Esophagus squamous epithelium (tissue), 5 donors: ENCODE measurements at places on chromosomes 7 and 10.
A peak's percentile ranks its signal among the peaks of the same experiment; 100 is the strongest.

GRCh38 chr7:6248581-6248980 lies 23.8 kb downstream of the CYTH3 start:
- H3K4me3 ChIP-seq = no peak overlapping the region
- H3K4me1 ChIP-seq = peaks cover 17% of the 10 kb centered on the region
- H3K36me3 ChIP-seq = no peaks in the 10 kb centered on the region
- no peaks in the 10 kb centered on the region for H3K27me3 ChIP-seq
- no peak overlapping the region for H3K27ac ChIP-seq

- peak overlapping the region; percentile 63 for H3K27ac ChIP-seq
- H3K27me3 ChIP-seq = no peaks in the 10 kb centered on the region
These were observed 379.7 kb upstream of the ZMIZ1 start for GRCh38 chr10:78688901-78689583.

- no peak for DNase-seq
- H3K27me3 ChIP-seq = no peaks in the 10 kb centered on the region
- H3K27ac ChIP-seq = peak overlapping the region; percentile 97
- no peaks in the 10 kb centered on the region for H3K36me3 ChIP-seq
- H3K4me3 ChIP-seq = peak overlapping the region; percentile 78
- peaks cover 28% of the 10 kb centered on the region for H3K4me1 ChIP-seq
These were observed 1.7 kb downstream of the ARL5B start for GRCh38 chr10:18660816-18661431.

- H3K27ac ChIP-seq = no peak overlapping the region
- no peaks in the 10 kb centered on the region for H3K36me3 ChIP-seq
- H3K27me3 ChIP-seq = no peaks in the 10 kb centered on the region
- no peak for DNase-seq
- H3K4me1 ChIP-seq = no peaks in the 10 kb centered on the region
These were observed 616.4 kb upstream of the MGMT start for GRCh38 chr10:128850647-128851046.

GRCh38 chr7:122219253-122219865 lies 75.3 kb upstream of the AASS start:
- no peaks in the 10 kb centered on the region for H3K4me1 ChIP-seq
- H3K27ac ChIP-seq = no peak overlapping the region
- H3K4me3 ChIP-seq = no peak overlapping the region
- DNase-seq = no peak
- H3K36me3 ChIP-seq = no peaks in the 10 kb centered on the region

DNA sequence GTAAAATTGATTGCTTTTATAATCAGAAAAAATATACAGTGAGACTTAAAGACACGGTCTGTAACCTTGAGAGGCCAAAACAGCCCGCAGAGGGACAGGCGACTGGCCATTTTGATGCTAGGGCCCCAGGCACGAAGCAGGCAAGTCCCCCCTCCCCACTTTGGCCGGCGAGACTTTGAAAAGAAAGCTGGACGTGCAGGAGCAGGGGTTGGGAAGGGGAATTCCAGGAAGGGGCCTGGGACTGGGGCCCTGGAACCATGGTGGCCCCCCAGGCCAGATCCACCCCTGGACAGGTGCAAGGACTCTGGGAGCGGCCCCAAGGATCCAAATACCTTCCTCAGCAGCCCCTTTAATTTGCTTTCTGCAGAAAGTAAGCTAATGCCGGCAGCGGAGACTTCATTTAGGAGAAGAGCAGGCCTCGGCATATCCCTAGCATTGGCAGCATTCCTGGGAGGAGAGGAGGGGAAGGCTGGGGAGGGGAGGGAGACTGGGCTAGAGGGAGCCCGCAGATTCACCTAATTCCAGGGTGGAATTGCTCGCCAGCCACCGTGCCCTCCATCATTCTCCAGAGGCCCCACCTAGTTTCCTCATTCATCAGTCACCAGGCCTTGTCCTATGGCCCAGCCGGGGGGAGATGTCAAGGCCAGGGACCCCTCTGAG lies 24.9 kb upstream of the TNRC18 start:
- no peak overlapping the region for H3K4me3 ChIP-seq
- H3K27me3 ChIP-seq = no peaks in the 10 kb centered on the region
- no peak for DNase-seq
- no peak overlapping the region for H3K27ac ChIP-seq
- no peaks in the 10 kb centered on the region for H3K4me1 ChIP-seq
- no peaks in the 10 kb centered on the region for H3K36me3 ChIP-seq

- no peak for DNase-seq
- no peaks in the 10 kb centered on the region for H3K36me3 ChIP-seq
- H3K4me3 ChIP-seq = no peak overlapping the region
- no peaks in the 10 kb centered on the region for H3K4me1 ChIP-seq
- H3K27ac ChIP-seq = peak overlapping the region; percentile 86
These were observed 23.6 kb downstream of the SORBS1 start for GRCh38 chr10:95537542-95537927.

DNA sequence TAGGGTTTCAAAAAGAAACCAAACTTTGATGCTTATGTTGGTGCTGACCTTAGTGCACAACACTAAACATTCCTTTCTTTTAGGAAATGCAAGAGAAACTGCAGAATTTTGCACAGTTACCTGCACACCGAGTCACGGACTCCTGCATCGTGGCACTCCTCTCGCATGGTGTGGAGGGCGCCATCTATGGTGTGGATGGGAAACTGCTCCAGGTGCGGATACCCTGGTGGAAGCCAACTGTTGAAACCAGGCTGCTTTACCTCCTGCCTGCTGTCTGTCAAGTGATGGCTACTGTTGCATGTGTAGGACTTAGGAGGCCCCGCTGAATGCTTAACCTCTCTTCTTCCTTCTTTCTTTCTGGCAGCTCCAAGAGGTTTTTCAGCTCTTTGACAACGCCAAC lies 11.7 kb downstream of the CASP2 start:
- DNase-seq = no peak
- no peak overlapping the region for H3K4me3 ChIP-seq
- no peaks in the 10 kb centered on the region for H3K27me3 ChIP-seq
- H3K36me3 ChIP-seq = peaks cover 11% of the 10 kb centered on the region
- no peak overlapping the region for H3K27ac ChIP-seq

DNA sequence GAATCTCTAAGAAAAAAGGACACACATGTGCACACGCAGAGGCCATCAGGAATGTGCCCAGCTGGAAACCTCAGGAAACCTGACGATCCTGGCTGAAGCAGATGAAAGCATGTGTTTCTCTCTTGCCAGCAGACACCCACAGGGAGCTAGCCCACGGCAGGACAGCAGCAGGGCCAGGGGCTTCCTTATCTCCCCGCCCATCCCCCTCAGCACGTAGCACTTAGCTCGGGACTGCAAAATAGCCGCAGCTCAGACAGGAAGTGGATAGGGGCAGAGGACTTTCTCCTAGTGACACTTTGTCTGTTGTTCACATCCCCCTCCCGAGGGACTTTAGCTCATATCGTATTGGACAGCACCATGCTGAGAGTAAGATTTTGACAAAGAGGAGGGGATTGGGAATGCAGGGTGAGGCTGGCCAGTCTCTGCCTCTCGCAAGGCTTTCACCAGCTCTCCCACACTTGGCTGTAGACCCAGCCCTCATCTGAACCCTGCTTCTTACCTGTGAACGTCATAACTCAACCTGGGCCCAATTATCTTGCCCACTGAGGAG lies 63.8 kb downstream of the MKI67 start:
- H3K4me1 ChIP-seq = peaks cover 32% of the 10 kb centered on the region
- peak overlapping the region; percentile 75 for H3K27ac ChIP-seq
- H3K36me3 ChIP-seq = peaks cover 4% of the 10 kb centered on the region
- no peaks in the 10 kb centered on the region for H3K27me3 ChIP-seq
- DNase-seq = no peak

- no peaks in the 10 kb centered on the region for H3K27me3 ChIP-seq
- DNase-seq = no peak
- H3K36me3 ChIP-seq = no peaks in the 10 kb centered on the region
- H3K4me1 ChIP-seq = no peaks in the 10 kb centered on the region
- H3K27ac ChIP-seq = no peak overlapping the region
These were observed 179.3 kb downstream of the PFKFB3 start for GRCh38 chr10:6382081-6382480.
